ENCODE measurements at places on chromosomes 6 and 20.

DNA sequence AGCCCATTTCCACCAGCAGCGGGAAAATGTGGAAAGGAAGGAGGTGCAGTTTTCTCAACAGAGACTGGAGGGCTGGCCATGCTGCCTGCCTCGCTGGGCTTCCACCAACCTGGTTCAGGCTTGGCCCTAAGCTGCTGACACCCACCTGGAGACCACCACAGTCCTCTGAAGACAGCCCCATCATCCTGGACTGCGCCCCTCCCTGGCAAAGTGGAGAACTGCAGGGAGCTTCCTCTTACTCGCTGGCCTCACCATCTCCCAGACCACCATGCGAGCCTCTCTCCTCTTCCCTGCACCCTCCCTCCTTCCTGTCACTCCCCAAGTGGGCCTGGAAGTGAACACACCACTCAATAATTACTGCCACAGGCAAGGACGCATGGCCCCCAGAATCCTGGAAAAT lies 71.5 kb downstream of the PSMG4 start:
- no peak for DNase-seq

DNA sequence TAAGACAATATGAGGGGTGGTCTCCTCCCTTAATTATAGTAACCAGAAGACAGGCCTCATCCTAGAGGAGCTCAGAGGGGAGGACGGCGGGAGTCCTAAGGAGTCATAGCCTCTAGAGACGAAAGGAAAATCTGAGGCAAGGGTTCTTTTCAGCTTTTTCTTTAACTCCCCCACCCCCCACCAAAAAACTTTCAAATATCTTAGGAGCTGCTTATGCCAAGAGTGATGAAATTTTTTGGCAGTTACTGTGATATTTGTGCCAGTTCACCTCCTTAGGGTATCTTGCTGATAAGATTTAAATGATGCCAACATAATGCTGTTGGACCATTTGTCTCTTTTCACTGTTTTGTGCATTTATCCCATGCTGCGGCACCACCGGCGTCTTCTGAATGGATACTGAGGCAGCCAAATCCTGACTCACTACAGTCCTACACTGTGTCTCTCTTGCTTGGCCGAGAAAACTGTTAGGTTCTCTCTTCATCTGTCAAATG lies 44.5 kb upstream of the DSE start:
- no peak for DNase-seq

GRCh38 chr6:13924146-13924948 lies 405 bp upstream of the RNF182 start:
- no peak for DNase-seq

DNA sequence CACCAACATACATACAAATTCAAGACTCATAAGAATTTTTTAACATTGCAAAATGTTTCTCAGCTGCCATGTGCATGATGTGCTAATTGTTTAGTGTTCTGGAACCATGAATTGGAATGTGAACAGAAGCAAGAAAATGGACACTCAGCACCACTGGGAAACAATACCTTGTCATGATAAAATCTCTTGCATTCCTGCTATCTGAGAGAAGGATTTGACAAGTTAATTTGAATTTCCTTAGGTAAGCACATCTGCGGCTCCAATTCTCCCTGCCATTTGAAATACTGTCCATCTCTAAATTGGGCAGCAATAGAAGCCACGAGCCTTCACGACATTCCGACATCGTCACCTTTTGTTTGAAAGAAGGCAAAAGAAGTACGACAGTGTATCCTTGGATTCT lies 1104.6 kb upstream of the MAP3K7 start:
- no peak for DNase-seq

GRCh38 chr6:6434151-6434550 lies 113.7 kb upstream of the F13A1 start:
- no peak for DNase-seq

GRCh38 chr6:51526922-51527321 lies 560.5 kb downstream of the PKHD1 start:
- DNase-seq = no peak

- DNase-seq = no peak
These were observed 166.5 kb downstream of the SOBP start for GRCh38 chr6:107656401-107656800.

DNA sequence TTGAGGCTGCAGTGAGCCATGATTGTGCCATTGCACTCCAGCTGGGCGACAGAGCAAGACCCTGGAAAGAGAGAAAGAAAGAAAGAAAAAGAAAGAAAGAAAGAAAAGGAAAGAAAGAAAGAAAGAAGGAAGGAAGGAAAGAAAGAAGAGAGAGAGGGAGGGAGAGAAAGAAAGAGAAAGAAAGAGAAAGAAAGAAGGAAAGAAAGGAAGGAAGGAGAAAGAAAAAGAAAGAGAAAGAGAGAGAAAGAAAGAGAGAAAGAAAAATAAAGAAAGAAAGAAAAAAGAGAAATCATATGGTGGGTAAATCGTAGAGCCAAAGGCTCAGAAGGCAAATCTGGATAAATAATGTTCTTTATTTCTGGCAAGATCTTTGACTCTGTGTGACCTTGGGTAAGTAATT lies 53.4 kb downstream of the CD40 start:
- DNase-seq = no peak

DNA sequence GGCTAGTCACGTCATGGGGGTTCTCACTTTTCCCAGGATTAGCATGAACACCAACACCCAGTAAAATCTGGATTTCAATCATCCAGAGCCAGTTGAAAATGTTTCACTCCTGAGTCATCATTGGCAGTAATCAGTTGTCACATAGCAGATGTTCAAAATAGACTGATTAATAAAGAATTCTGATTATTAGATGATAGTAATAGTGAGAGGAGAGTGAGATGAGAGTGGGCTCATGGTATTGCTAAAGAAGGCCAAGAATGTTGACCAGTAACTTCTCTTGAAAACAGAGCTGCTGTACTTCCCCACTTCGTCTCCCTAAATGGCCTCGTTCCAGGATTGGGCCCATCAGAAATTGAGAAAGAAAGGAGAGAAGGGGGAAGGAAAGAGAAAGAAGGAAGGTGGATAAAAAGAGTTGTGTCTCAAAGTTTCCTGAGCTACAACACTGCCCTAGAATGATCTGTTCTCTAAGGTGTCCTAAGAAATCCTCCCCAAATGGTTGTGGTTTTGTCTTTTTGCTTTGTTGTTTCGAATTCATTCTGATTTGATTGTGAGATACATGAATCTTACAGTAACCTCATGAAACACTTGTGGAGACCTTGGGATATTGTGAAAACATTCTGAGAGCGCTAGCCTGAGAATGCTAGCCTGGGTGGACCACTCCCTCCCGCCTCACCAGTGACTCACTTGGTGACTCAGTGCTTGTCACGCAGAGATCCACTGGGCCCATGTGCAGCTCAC lies 502.2 kb upstream of the JARID2 start:
- peak; percentile 31 for DNase-seq

DNA sequence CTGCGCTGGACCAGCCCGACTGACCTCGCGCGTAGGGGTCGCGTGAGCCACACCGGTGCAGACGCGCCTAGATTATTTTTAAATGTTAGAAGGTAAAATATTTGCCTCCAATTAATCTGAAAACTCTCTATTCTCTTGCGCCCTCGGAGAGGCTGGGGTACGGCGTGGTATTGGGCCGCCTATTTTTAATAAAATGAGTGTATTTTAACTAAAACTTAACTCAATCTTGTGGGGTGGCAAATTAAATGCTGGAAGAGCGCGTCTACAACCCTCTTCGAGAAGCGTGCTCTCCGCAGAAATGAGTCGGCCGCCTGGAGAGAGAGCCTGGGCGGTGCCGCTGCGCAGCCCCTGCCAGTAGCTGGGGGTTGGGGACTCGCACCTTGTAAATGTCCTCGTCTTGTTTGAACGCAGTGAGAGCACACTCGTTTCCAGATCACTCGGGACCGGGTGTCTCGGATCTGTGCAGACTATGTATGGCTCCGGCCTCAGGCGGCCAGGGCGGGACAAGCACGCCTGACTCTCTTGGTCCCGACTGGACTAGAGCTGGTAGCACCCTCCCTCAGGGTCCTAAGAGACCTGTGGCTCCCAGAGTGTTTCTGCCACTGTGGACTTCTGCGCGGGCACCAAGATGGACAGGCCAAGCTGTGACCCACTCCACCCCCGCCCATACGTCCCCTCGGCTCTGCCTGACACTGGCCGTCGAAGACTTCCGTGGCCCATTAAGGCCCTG lies 2.0 kb upstream of the MAFB start:
- no peak for DNase-seq

DNA sequence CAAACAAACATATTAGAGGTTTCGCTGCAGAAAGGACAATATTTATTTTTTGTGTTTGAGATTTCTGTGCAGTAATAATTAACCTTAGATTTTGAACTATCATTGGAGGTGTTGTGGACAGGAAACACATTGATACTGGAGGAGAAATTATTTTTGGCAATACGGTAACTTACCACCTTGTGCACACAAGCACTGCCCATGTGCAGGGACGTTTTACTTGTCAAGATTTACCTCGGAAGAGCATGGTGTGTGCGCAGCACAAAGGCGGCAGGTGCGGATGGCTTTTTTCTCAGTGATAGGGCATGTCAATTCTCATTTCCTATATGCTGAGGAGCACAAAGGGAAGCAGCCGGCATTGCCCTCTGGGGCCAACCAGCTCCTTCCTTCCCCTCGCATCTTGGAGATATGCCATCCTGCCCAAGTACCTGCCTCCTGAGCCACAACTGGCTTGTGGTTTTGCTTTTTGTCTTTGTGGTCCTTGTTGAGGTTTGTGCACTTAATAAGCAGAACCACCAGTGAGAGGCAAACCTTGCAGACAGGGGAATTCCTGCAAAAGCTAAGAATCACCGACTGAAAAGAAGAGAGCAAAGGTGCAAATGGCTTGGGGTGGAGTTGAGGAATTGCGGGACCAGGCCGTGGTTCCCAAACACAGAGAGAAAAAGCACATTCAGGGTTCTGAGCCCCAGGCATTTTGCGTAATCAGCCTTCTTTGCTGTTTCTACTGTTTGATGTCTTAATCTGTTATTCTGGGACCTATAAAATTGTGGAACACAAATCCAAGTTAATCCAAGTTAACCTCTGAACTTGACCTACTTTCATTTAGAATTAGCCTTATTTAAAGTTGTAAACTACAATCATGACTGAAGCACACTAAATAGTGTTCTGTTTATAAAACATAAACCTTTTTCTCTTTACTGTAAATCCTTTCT lies 21.9 kb downstream of the SAMD5 start:
- no peak for DNase-seq

- DNase-seq = no peak
These were observed 52.6 kb upstream of the MC3R start for GRCh38 chr20:56195946-56196345.

- peak; percentile 65 for DNase-seq
These were observed 27.6 kb upstream of the SRF start for GRCh38 chr6:43143235-43144128.

DNA sequence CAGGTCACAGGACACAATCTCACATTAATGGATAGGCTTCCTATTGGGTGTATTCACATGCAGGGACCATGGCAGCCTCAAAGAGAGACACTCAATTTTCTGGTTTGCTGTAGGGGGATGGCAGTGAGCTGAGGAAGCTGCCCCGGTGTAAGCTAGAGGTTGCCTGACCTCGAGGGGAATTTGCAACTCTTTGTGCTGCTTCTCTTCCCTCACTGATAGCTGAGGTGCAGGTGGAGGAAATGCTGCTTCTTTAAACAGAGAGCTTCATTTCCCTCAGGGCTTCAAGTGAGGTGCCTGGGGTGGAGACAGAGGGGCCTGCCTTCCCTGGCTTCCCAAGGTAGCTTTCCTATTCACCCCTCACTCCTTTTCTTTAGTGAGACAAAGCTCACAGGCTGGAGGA lies 151.9 kb downstream of the CD83 start:
- DNase-seq = no peak

GRCh38 chr6:169618526-169619490 lies 83.0 kb downstream of the WDR27 start:
- DNase-seq = no peak

Measured in activated T-cell treated with anti-CD3 and anti-CD28 coated beads for 1 hour (primary cell).